ENCODE measurements at places on chromosomes 1 and 21.

GRCh38 chr21:41776778-41777177 is 9.9 kb upstream of the RIPK4 start:
- DNase-seq = no peak

- no peak for DNase-seq
Observed at GRCh38 chr1:216710055-216710454, 13.2 kb downstream of the ESRRG start.

DNA sequence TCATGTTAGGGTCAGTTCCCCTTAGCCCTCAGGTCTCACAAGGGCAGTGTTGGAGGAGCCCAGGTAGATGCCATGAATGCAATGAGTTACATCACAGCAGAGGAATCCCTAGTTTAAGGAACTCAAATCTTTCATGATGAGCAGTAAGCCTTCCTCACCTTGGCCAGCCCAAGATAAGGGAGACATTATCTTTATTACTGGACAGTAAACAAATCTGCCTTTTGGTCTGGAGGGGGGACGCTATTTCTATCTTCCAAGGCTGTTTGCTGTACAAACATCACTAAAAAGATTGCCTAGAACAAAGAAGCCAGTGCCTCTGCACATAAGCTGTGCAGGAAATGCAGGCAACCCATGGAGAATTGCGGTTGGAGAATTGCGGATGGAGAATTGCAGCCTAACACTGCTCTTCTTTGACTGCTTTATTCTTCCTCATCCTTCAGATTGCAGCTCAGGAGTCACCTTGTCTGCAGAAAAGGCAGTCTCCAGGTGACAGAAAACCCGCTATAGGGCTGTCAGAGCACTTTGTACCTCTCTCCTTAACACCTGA is 2.3 kb upstream of the CHI3L1 start:
- DNase-seq = no peak

- DNase-seq = no peak
Observed at GRCh38 chr1:216705676-216706075, 17.6 kb downstream of the ESRRG start.

DNA sequence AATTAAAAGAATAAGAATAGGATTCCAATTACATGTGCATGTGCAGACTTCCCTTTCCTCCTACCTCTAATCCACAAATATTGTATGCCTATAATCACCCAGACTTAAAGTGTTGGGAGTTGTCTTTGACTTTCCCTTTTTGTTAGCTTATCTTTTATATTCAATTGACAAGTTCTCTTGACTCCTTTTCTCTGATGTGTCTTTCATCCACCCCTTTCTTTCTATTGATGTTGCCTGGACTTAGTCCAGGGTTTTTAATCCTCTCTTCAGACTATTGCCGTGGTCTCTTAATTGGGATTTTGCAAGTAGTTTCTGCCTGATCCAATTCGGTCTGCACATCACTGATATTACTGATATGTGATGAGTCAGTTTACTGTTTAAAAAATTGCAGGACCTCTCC is 170.9 kb downstream of the LHX8 start:
- DNase-seq = no peak

DNA sequence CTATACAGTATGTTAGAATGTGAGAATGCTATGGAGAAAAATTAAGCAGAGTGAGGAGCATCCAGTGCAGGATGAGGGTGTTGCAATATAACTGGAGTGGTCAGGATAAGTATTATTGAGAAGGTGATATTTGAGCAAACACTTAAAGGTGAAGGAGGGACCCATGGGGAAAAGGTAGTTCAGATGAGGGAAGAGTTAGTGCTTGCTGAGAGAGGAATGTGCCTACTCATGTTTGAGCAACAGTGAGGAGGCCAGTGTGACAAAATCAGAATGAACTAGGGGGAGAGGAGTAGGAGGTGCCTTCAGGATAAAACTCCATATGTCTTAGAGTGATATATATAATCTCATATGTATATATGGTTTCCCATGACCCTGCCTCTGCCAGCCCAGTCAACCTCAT is 6.2 kb upstream of the TRIM45 start:
- DNase-seq = no peak

DNA sequence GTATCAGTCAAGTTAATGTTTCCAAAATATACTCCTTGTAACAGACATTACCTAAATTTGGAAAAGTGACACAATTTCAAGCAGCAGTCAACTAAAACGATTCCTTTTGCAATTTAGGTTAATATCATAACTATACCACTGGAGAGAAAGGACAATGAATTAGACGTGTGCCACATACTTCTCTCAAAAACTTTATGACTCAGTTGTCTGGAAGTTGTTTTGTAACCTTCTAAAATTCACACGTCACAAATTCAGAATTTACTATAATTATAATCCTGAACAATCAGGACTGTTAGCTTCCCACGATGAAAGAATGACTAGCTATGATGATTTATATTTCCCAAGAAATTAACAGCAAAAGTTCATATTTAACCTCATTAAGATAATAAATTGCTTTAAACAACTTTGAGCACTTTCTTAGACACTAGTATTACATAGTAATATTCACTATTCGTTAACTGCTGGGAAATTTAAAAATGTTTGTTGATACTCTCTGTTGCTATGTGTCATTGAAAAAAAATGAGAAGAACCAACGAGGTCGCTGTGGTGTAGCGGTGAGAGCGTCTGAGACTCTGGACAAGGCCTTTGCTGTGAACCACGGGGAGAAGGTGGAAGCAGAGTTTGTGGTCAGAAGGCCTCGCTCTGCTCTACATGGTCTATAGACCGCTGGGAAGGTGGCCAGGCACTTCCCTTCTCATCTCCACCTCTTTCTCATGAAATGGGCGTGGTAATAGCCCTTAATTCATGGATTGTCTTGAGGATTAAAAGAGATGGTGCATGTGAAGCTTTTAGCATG is 27.9 kb upstream of the BATF3 start:
- no peak for DNase-seq

DNA sequence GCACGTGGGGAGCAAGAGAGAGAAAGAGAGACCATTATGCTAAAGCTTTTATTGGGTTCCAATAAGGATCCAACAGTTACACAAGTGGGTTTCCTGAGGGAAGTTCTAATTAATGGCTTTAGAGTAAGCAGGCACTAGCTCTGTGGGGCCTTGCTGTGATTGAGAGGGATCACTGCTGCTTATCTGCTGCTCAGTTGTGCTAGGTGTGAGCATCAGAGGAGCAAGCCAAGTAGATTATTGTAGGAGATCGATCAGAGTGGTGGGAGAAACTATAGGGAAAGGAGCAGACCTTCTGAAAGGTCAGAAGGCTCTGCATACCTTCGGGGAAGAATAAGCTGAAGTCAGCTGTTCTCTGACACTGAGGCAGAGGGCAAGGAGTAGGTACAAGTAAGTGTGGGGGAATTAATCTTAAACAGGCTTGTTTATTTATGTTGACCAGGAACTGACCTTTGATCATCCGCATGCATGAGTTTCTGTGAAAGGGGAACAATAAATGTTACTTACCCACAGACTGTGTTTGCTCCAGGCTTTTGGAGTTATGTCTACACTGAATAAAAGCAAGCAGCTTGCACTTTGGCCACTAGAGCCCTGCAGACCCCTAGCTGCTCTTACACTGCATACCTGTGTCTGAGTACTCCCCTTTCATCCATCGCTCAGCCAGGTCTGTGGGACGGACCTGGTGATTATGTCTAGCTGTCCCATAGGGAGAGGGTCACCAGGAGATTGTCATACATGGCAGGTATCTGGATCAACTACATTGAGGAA is 89.7 kb downstream of the TNNI3K start:
- DNase-seq = no peak

- DNase-seq = no peak
Observed at GRCh38 chr1:46005594-46005993, 126.8 kb downstream of the PIK3R3 start.

DNA sequence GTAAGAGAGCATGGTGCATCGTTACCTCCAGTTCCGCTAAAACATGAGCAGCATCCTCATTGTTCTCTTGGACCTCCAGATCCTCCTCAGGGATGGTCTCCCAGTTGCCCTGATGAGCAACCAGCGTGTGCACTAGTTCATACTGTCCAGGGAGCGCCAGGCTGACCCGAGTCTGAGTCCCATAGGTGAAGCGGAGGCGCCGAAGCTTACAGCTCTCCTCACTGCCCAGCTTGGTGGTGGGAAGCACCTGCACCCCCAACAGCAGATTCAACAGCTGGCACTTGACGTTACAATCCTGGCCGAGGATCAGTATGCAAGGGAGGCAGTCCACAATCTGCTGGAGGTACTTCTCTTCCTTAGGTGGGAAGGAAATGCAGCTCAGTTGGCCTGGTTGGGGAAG is 24.1 kb downstream of the DSTYK start:
- DNase-seq = no peak

GRCh38 chr21:25635310-25635709 is 3.7 kb upstream of the JAM2 start:
- no peak for DNase-seq

DNA sequence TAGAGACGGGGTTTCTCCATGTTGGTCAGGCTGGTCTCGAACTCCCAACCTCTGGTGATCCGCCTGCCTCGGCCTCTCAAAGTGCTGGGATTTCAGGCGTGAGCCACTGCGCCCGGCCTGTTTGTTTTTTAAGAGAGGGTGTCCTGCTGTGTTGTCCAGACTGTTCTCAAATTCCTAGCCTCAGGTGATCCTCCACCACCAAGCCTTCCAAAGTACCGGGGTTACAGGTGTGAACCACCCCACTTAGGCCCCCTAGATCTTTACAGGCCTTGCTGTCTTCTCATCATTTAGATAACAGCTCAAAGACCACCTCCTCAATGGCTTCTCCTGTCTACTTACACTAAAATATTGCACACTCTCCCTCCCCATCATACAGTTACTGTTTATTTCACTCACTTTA is 6.3 kb downstream of the SESN2 start:
- DNase-seq = no peak

DNA sequence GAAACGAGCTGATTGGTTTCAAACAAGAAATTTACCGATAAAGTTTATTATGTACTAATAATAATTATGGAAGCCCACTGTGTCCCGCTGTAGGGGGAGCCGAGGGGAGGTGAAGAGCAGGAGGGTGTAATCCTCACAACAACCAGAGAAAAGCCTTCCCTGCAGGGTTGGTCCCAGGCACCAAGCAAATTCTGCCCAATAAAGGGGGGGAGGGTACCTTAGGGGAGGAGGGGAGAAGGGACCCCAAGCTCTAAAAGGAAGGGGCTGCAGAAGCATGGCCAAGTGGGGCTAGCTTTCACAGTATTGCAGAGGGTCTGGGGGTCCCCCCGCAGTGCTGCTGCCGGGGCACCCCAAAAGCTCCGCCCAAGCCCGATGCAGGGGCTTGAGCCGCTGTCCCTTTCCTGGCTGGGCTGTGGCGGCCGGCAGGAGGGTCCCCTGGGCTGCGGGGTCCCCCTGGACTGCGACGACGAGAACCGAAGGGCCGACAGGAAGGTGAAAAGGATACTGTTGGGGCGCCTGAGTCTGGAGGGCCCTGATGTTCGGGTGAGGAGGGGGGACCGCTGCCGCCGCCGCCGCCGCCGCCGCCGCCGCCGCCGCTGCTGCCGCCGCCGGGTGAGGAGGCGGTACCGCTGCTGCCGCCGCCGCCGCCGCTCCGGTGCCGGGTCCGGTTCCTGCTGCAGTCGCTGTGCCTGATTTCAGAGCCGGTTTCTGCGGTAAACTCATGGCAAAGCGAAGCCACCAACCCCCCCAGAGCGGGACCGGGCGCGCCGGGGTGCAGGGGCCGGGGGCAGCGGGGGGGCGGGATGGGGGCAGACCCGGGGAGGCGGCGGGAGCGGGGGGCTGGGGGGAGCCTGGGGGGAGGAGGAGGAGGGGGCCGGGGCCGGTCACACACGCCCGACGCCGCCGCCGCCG is 771 bp downstream of the EIF4G3 start:
- DNase-seq = no peak

- no peak for DNase-seq
Observed at GRCh38 chr1:201020040-201020591, 3.4 kb downstream of the KIF21B start.
